ENCODE measurements at places on chromosomes 3 and 15.

DNA sequence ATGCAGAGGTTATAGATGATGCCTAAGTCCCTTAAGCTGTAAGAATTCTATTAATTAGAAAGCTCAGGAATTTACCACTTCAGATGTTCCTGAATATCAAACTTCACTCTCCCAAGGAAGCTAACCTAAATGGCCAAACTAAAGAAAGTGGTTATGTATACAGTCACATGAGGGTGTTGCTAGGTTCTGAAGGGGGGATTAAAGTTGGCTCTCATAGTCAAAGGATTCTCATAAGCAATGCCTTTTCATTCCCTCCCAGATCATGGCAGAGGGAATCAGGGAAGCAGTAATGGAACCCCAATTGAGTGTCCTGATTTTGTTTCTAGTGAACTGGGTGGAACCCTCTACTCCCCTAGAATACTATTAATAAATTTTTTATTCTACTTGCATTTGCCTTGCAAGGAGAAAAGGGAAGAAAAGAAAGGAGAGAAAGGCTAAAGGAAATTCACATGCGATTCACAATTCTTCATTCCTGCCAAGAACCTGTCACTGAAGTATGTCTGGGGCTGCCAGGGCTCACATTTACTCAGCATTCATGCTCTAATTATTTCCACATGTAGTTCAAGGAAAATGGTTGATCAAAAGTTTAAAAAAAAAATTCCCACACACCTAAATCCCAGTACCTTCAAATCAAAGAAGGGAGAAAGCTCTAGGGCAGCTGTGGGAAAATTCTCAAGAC is 25.1 kb downstream of the FSTL1 start:
- no peak for DNase-seq

GRCh38 chr3:12558706-12559105 is 1.8 kb downstream of the MKRN2 start:
- DNase-seq = no peak

DNA sequence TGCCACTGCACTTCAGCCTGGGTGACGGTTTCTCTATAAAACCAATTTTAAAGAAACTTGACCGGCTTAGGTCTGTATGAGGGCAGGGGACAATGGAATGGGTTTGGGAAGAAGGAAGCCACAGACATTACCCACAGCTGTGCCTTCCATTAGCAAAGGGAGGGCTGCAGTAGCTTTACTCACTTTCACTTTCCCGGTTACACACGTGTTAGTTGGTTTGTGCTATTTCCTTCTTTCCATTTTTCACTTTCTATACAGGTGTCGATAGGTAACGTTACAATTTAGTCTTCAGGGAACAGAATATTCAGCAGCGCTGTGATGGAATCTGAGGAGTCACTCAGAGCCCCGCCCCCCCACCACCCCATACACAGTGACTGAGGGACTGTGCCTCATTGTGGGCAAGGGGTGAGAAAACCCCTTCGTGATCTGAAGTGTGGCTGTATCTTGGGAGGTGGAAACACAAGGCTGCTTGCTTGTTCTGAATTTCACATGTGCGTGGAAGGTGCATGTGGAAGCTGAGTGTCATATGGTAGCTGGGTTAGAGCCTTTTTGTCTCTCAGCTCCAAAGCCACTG is 44.8 kb upstream of the RPL32 start:
- no peak for DNase-seq

DNA sequence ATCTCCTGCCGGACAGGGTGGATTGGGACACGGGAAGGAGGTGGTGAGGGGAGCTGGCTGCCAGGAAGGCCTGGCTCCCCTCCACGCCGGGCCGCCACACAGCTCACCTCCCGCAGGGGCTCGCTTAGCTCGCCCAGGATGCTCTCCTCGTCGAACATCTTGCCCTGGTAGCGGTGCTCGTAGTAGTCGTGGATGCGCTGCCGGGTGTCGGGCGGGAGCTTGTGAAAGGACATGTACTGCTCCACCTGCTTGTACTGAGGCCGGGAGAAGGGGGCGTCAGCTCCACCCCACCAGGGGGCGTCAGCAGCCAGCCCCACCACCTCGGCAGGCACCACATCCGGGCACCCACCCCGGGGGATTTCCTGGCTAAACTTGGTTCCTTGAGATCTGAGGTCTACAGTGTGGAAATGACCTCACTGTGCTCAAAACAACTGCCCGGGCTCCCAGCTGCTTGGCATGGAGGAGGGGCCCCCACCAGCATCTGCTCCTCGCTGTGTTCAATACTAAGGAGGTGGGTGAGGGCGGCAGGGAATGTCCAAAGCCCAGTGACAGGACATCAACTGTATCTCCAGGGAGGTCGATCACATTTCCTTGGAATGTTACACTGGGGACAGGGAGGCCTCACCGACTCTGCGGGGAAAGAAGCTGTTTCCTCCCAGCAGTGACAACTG is 43.4 kb downstream of the HCN4 start:
- DNase-seq = peak; percentile 69

GRCh38 chr3:188446766-188447165 is 292.8 kb downstream of the LPP start:
- peak; percentile 9 for DNase-seq

DNA sequence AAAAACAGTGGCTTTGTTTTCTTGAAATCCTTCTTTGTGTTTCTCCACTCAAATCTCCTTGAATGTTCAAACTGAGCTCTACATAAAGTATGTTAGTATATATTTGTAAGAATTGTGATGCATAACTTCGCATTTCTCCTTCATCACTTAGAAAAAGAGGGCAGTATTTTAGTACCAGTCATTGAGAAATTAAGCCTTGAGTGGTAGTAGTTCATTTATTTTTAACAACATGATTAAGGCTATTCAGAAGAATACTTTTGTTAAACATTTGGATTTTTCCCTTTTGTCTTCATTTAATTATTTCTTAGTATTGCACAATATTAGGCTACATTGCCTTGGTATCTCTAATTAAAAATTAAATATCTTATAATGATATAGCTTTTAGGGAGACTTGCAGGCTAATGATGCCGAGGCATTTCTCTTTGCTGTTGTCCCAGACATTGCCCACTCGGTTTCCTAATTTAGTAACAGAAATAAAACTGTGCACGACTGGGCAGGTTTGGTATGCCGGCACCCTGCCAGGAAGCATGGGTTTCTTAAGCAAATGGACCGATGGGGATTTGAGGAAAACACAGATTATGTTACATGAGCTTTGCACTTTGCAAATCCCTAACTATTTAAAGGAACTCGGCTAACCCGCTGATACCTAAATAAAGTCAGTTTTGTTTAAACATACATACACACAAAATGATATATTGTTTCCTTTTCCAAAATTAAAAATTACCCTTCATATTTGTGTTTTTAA is 54.7 kb downstream of the LRRC28 start:
- no peak for DNase-seq

- no peak for DNase-seq
Observed at GRCh38 chr3:161026612-161027510, 78.3 kb downstream of the B3GALNT1 start.

DNA sequence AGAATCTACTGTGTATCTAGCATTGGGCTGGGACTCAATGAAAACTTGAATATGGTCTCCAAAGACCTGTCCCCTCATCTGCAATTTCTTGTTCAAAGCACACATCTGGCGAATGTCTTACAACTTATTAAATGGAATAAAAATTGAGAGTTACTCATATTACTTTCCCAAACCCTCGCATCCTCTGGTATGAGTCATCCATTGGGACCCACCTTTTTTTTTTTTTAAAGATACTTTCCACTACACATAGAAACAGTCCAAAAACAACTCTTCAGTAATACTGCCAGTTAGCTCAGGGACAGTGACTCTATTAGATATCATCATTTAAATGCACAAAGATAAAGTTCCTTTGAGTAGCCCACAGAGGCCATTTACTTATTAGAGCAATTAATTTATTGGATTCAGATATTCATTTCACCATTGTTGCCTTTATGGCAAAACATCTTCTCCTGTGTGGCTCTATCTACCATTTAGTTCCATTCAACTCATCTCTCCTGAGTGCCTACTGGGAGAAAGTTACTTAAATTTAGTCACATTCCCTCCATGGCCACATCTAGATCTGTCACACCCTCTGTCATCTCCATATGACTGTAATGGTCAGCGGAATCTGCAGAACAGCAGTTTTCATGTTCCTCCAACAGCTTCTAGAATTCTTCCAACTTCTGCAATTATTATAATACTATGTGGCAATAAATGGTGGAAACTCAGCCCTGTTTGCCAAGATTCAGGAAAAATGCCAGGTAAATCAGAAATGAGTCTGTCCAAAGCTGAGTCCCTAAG is 77.9 kb upstream of the ARHGEF3 start:
- DNase-seq = no peak

- no peak for DNase-seq
Observed at GRCh38 chr3:135878501-135878900, 87.0 kb upstream of the PPP2R3A start.

GRCh38 chr15:92167451-92167850 is 226.2 kb upstream of the ST8SIA2 start:
- DNase-seq = no peak

- DNase-seq = no peak
Observed at GRCh38 chr15:51286816-51287215, 51.6 kb downstream of the CYP19A1 start.

- no peak for DNase-seq
Observed at GRCh38 chr15:25545017-25545416, 106.2 kb upstream of the UBE3A start.

GRCh38 chr15:41291065-41291631 is 41.2 kb downstream of the OIP5 start:
- DNase-seq = peak; percentile 50

- DNase-seq = no peak
Observed at GRCh38 chr3:149765762-149766334, 13.6 kb upstream of the COMMD2 start.

- DNase-seq = no peak
Observed at GRCh38 chr3:184145111-184145524, 10.0 kb downstream of the EIF2B5 start.

DNA sequence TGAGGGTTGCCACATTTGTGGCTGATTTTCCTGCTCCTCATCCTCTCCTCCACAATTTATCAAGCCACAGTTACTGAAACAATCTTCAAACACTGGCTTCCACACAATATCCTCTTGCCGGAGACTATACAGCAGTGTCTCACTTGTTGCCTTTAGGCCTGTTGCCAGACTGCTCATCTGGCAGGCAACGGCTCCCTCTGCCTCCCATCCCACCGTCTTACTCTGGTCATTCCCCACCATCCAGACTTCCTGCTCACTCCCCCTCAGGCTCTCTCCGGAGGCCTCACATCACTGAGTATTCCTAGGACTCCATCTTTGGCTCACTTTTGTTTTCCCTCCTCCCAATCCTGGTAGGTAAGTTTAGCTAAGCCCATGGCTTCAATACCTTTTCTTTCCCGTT is 301.9 kb downstream of the IL20RB start:
- no peak for DNase-seq

- DNase-seq = no peak
Observed at GRCh38 chr15:78104119-78104479, 11.7 kb downstream of the SH2D7 start.

DNA sequence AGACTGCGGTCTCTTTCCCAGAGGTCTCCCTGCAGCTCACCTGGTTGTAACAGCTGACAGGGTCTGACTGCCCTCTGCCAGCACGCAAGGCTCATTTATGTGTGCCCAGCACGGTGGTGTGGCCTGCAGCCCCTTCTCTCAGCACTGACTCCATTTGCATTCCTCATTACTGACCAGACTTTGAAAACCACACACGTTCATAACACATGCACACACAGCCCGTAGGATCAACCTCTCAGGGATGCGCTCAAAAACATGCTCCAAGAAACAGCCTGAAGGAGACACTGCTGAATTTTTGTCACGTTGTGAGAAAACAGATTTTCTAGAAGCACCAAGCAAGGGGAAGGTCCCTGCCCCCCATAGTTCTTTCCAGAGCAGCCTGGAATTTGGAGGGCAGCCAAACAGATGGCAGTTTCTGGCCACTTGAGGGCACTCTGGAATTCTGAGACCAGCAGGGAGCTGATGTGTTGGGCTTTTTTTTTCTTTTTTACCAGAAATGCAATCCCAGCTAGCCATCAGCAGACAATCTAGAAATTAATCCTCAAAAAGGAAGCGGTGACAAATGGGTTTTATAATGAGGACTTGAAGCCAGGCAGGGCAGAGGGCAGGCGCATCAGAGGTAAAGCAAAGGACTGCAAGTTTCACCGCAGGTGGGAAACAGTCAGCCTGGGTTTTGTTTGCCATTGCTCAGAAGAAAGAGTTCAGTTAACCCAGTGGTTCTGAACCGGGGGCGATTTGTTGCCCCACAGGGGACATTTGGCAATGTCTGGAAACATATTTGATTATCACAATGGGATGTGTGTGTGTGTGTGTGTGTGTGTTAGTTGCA is 170.5 kb upstream of the PROK2 start:
- DNase-seq = peak; percentile 32

DNA sequence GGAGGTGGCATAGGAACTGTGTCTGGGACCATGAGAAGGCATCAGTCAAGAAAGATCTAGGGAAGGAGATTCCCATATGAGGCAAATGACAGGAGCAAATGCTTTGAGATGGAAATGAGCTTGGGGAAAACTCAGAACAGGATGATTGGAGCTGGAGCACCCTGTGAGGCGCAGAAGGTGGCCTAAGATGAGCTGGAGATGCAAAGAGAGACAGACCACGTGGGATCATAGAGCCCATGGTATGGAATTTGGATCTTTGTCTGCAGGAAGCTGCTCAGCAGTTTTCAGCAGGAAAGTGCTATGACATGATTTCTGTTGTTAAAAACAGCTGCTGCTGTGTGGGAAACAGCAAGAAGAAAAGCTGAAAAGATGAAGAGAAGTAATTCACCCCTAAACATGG is 310.6 kb downstream of the MAGI1 start:
- no peak for DNase-seq

- no peak for DNase-seq
Observed at GRCh38 chr3:56339671-56340070, 128.6 kb downstream of the ERC2 start.

DNA sequence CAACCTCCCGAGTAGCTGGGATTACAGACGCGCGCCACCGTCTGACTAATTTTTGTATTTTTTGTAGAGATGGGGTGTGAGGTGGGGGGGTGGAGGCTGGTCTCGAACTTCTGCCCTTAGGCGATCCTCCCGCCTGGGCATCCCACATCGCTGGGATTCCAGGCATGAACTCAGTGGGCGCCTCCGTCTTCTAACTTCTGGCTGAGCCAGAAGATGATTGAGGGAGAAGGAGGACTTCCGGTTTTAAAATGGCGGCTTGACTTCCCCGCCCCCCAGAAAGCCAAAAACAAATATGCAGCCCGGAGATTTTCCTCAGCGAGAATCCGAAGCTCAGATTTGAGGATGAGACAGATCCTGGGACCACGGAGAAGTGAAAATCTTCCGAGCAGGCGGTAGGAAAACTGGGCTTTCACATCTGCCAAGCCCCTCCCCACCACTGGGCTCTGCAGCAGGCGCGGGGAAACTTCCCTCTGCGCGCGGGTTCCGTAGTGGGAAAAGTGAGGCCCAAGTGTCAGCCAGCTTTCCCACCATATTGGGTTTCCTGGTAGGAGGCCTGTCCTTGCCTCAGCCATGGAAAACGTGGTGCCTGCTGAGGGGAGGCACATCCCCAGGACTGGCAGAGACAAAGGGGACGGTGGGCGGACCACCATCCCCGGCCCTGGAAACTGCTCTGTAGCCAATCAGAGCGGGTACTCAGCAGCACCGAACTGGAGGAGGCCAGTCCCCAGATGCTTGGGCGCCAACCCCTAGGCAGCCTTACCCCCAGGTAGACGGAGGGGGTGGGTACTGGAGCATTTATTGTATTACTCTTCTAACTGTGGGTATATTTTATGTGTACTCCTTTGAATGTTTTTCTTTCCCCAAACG is 17.3 kb downstream of the CHST14 start:
- no peak for DNase-seq
